LoVo (cell line): ENCODE measurements at places on chromosomes 7 and 10.

GRCh38 chr7:93160410-93160809, 12.2 kb upstream of the SAMD9L start:
- no peak for DNase-seq

DNA sequence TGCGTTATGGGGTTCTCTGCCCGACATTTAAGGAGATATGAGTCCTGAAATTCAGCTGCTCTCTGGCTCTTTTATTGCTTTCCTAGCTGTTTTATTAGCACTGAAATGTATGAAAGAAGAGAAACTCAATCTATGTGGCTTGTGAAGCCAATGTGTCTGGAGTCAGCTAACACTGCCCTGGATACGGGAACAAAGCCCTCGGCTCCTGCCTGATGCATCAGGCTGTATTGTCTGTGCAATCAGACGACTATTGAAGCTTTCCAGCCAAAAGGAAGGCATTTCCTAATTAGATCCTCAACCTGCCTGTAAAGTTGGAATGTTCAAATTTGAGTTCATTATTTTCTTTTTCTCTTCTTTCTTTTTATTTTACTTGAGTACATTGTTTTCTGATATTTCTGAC, 22.0 kb upstream of the TM9SF3 start:
- no peak for DNase-seq

- no peak for DNase-seq
These were observed 5.8 kb upstream of the CPA1 start for GRCh38 chr7:130374507-130374906.

DNA sequence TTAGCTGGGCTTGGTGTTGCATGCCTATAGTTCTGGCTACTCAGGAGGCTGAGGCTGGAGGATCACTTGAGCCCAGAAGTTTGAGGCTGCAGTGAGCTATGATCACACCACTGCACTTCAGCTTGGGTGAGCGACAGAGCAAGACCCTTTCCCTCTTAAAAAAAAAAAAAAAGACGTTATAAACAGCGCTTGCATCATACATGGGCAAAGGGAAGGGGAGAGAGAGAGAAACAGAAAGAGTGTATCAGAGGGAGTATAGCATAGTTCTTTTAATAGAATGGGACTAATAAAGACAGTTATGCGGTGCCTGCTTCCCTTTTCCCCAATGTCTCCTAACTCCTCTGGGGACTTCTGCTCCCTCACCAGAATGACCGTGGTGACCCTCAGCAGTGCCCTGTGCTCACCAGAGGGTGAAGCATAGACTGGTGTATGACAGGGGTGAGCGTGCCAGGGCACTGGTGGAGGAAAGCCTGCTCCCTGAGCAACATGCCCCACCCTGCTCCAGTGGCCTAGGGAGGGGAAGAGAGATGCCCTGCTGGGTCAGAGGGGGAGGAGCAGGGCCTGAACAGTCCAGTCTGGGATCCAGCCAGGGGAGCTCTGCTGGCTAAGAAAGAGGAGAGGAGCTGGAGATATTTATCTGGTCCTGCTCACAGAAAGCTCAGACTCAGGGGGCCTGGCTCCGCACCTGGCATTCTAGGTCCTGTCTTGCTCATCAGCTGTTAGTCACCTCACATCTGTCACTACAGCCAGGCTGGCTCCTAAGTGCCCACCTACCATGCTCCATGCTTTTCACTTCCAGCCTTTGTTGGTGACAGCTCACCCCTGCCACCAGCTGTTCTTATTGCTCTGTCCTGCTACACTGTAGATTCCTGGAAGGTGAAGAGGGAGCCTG, 2.2 kb downstream of the PDZD7 start:
- DNase-seq: no peak

GRCh38 chr7:91912494-91912893, 28.2 kb upstream of the AKAP9 start:
- no peak for DNase-seq

DNA sequence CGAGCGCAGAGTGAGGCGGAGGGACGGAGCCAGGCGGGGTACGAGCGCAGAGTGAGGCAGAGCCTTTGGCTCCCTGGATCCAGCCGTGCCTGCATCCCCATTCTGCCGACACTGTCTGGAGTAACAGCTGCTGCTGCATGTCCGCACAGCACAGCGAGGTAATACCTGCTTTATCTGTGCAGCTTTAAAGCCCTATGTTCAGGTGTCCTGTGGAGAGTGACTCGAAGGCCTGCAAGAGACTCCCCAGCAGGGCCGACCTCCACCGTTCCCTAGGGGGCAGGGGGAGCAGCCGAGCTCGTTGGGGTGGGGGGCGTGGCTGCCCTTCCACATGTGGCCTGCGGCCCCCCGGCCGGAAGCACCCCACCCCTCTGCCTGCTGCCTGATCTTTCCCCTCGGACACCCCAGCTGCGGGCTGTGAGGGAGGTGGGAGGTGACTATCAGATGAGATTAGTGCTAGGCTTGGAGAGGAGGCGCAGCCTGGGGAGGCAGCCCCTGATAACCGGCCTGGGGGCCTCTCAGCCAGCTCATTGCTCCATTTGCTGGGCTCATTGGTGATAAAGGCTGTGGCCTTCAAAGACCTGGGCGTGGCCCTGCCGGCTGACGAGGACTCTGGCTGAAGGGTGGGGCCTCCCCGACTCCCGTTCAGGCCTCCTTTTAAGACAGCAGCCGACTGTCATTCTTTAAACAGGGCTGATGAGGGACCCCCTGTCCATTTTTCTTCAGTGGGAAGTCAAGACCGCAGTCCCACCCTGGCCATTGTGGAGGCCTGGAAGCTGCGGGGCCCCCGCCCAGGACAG, 8.0 kb downstream of the VENTX start:
- DNase-seq: peak; percentile 58

- DNase-seq: no peak
These were observed 15.1 kb upstream of the CUBN start for GRCh38 chr10:17144757-17145156.

DNA sequence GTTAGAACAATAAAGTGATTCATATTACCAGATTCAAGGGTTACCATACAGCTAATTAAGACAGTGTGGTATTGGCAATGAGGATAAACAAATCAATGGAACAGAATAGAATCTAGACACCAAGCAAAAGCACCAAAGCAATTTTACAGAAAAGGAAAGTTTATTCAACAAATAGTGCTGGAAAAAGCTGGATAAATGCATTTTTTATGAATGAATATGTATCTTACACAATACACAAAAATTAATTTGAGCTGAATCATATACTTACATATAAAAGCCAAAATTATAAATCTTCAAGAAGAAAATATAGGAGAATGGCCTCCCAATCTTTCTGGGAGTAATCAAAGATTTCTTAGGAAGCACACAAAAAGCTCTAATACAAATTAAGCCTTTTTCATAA, 220.4 kb upstream of the PTN start:
- no peak for DNase-seq

DNA sequence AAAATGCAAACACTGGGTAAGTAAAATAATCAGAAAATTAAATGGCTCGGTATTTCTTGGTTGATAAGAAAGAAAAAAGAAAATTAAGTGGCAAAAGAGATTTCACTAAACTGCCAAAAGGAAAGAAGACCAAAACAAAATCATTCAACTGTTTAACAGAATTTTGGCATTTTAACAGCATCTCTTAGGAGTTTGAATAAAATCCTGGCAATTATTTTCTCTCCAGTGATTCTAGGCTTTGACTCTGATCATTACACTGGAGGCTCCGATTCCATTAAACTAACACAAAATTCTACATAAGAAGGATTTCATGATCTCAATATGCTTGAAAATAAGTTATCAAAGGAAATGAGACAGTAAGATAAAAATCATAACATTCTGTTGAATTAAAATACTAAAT, 62.3 kb downstream of the ARHGAP21 start:
- DNase-seq: no peak

DNA sequence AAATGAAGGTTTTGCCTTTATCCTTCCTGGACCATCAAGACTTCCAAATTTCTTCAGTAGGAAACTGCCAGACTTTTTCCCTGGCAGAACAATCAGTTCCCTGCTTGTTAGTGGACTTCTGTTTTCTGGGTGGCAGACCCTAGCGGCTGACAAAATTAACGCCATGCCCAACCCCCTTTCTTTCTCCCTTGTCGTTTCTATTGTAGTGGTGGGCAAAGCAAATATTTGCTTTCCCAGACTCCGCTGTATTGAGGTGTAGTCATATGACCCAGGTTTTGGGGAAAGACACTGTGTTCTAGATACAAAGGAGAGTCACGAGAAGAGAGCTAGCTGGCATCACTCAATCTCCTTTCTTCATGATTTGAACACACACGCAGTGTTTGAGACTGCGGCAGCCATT, 7.7 kb downstream of the PON2 start:
- DNase-seq: no peak

DNA sequence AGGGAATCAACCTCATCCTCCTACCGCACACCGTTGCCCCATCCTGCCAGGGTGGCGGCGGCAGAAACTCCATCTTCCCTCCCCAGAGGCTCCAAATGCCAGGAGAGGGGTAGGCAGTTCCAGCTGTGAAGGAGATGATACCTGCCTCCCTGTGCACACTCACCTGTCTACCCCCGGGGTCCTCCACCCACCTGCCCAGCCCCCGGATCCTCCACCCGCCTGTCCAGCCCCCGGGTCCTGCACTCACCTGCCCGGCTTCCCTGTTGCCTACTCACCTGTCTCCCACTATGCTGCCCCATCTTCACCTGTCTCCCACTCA, 13.4 kb upstream of the DNAAF5 start:
- no peak for DNase-seq
